Smooth muscle cell of the umbilical artery (primary cell): ENCODE measurements at places on chromosomes 5 and 9. TPM values are rescaled to one million over a fixed set of nuclear protein-coding genes. Genes with fewer than 3 reads are reported as not detected.

NAIP gene
- 1.2 and 5.2 TPM in 2 replicates for total RNA-seq

GPX3 gene
- 1.1 and 1.2 TPM in 2 replicates for total RNA-seq

RPS14 gene
- 1,420 and 3,753 TPM in 2 replicates for total RNA-seq

SAPCD2 gene
- 0.89 and 5.7 TPM in 2 replicates for total RNA-seq

WDR31 gene
- 1.2 and 2.1 TPM in 2 replicates for total RNA-seq

CCL27 gene
- total RNA-seq, result 0.14 and 0.59 TPM in 2 replicates

DNM1 gene
- 9.5 and 14.2 TPM in 2 replicates for total RNA-seq

EQTN gene
- total RNA-seq, result not detected in 2 replicates

SPATA31A3 gene
- not detected in 2 replicates for total RNA-seq

BHMT gene
- not detected in 2 replicates for total RNA-seq
